ENCODE measurements at places on chromosomes 1 and 21. TPM values are rescaled to one million over a fixed set of nuclear protein-coding genes. Genes with fewer than 3 reads are reported as not detected.

DNA sequence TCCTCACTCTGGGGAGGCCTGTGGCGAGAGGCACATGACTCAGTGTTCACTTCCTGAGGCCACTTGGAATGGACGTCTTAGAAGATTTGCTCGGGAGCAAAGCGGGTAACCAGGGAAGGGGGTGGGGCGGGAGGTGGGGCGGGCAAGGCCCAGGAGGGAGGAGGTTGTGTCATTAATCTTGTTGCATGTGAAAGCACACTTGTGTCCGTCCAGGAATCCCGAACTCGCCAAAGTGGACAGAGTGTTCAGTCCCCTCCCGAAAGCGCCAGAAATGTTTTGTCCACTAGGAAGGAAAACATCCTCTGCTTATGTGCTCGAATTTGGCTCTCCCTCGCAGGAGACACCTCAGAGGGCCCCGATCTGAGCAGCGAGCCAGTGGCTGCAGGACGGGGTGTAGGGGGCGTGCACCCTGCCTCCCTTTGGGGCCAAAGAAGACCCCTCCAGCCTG, 84.2 kb downstream of the SPSB1 start:
- DNase-seq: no peak

- DNase-seq: peak; percentile 76
These were observed 4.8 kb downstream of the MX2 start for GRCh38 chr21:41366522-41367151.

GRCh38 chr1:164838786-164839185, 279.8 kb downstream of the PBX1 start:
- DNase-seq: no peak

DNA sequence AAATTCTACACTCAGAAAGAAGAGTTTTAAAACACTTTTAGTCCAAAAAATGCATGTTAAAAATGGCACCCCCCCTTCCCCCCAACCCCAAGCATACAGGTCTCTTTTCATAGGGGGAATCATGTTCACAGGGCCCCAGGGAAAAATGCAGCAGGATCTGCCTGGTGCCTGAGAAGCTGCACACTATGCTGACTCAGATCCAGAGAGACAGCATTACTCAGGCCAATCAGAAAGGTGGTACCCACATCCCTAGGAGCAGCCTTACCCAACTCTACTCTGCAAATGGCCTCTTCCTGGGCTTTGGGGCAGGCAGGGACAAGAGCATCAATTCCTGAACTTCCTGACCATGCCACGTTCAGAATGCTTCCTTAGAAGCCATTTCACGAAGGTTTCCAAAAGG, 119.0 kb downstream of the HIVEP3 start:
- no peak for DNase-seq

GRCh38 chr1:247656221-247656875, 23.2 kb downstream of the OR13G1 start:
- no peak for DNase-seq

DNA sequence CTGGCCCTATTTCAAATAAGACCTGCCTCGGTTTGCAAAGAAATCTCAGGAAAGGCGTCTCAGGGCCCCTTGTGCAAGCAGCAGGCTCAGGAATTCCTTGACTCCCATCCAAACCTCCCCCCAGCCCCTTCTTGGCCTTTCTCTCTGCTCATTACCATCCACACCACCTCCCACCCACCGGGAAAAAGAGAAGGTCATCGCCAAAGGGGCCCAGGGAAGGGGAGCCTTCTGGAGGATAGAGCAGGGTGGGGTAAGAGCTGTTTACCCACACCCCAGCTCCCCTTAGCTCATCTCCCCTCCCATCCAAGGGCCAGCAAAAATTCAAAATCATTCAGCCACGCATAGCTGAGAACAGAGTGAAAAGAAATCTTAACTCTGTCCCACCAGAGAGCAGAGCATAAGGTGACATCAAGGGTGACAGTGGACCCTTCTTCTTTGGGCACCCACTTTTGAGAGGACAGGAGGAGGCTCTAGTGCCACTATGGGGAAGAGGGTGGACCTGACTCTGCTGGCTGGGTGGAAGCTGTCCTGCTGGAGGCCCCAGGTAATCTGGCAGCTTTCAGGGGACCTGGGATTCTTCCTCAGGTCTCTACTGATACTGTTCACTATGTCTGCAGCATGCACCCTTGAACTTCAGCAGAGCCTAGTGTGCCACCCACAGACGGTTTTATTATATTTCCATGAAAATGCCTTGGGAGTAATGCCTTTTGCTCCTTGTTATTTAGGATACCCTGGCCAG, 3.9 kb upstream of the WNT2B start:
- no peak for DNase-seq

Gene PGLYRP4
- total RNA-seq: not detected

- no peak for DNase-seq
These were observed 61.8 kb upstream of the DAB1 start for GRCh38 chr1:57485643-57486042.

DNA sequence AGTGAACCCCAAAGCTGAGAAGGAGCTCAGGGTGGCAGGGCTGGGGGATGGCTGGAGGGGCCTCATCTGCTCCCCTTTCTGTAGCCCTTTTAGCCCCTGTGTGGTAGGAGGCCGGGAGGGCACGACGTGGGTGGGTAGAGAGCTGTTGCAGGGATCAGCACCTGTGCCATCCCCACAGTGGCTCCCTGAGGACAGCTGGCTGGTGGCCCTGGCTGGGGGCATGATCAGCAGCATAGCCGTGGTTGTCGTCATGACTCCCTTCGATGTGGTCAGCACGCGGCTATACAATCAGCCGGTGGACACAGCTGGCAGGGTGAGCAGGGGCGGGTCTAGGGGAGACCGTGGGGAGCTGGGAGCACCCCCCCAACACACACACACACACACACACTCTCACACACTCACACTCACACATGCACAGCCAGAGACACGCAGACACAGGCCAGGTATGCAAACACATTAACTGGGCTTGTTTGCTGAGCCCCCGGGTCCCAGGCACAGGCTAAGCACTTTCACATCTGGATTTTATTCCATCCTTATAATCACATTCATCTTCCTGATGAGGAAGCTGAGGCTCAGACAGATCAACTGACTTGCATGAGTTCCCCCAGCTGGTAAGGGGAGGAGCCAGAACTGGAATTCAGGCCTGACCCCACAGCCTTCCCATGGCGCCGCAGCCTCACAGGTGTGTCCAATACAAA, 2.5 kb downstream of the SLC25A34 start:
- DNase-seq: no peak

GRCh38 chr21:37974081-37974480, 57.8 kb upstream of the KCNJ6 start:
- DNase-seq: no peak

Gene AGT
- 1.1 TPM for total RNA-seq

Gene FMO1
- not detected for total RNA-seq

DNA sequence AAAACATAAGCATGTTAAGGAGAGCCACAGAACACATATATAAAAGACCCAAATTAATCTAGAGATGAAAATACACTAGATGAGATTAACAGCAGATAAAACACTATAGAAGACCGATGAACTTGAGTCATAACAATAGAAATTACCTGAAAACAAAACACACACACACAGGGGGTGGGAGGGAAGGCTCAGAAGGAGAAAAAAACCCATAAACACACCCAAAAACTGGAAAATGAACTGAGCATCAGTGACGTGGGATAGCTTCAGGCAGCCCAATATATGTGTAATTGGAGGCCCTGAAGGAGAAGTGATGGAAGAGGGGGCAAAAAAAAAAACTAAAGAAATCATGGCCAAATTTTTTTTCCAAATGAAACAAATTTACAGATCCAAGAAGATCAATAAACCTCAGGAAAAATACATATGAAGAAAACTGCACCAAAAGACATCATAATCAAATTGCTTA, 11.4 kb downstream of the ALDH9A1 start:
- DNase-seq: no peak

- DNase-seq: peak; percentile 32
These were observed 1.2 kb downstream of the RUNX3 start for GRCh38 chr1:24928689-24929397.

GRCh38 chr1:58619286-58620054, 42.4 kb upstream of the TACSTD2 start:
- DNase-seq: no peak

Gene U2AF1
- total RNA-seq: 36.4 TPM

- peak; percentile 8 for DNase-seq
These were observed 22.7 kb downstream of the ZBTB8OS start for GRCh38 chr1:32627596-32628162.

Gene OR6N1
- total RNA-seq: not detected

GRCh38 chr1:179828554-179829110, 49.0 kb downstream of the TOR1AIP2 start:
- DNase-seq: no peak

Gene NTMT2
- total RNA-seq: not detected

Gene LYPD8
- total RNA-seq: 235 TPM

DNA sequence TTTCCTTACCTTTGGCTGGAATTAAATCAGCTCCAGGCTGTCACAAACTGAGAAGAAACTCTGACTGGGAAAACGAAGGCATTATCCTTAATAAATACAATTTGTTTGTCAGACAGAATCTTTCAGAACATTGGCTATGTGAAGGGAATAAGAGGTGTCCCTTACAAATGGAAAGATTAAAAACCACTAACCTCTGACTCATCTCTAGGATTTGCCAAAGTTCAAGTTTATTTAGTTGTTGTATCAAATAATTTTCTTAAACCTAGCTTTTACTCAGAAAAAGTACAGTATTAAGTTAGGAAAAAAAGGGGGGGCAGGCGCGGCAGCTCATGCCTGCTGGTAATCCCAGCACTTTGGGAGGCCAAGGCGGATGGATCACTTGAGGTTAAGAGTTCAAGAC, 15.7 kb downstream of the SERTAD4 start:
- no peak for DNase-seq

DNA sequence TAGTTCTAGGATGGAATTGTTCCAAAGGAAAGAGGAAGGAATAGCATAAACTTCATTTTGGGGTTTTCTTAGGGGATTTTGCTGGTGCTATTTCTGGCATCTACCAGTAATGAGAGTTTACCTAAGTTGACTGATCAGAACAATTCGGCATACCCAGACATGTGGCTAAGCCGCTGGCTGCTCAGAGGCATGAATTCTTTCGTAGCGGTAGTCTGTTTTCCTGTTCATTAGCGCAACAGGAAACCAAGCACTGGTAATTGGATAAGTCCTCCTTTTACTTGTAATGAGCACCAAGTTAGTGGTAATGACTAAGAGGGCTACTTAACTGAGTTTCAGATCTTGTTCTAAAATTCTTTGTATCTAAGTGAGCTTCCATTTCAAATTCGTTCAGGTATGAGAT, 38.6 kb downstream of the C21orf91 start:
- DNase-seq: no peak
